ENCODE measurements at places on chromosomes 4 and X.

GRCh38 chr4:73451981-73452747 is 16.1 kb downstream of the AFP start:
- DNase-seq: no peak

- no peak for DNase-seq
These were observed 92.0 kb upstream of the TLR2 start for GRCh38 chr4:153592064-153592463.

DNA sequence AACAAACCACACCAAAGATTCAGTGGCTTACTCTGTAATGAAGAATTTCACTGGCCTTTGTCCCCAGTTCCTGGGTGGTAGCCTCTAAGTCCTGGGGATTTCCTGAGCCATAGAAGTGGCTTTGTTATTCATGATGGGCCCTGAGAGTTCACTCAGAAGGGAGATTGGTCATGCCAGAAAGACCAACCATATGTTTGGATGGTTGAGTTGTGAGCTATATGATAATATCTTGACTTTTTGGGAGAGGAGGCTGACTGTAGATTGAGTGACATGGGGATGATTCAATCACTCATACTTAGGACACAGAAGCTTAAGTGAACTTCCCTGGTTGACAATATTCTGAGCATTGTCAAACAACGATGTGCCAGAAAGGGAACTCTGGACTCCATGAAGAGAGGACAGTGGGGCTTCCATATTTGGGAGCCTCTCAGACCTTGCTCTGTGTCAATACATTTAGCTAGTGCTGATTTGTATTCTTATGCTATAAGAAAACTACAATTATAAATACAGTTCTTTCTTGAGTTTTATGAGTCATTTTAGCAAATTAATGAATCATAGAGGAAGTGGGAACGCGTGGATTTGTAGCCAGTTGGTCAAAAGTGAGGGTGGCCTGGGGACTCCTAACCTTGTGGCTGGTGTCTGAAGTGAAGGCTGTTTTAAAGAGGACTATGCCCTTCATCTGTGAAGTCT is 392.0 kb downstream of the GBA3 start:
- DNase-seq: no peak

GRCh38 chr4:32826169-32826568 is 2106.0 kb downstream of the PCDH7 start:
- DNase-seq: no peak

GRCh38 chr4:101019313-101019712 is 328.0 kb downstream of the PPP3CA start:
- DNase-seq: peak; percentile 12

GRCh38 chrX:5449323-5449722 is 779.3 kb downstream of the NLGN4X start:
- DNase-seq: no peak

DNA sequence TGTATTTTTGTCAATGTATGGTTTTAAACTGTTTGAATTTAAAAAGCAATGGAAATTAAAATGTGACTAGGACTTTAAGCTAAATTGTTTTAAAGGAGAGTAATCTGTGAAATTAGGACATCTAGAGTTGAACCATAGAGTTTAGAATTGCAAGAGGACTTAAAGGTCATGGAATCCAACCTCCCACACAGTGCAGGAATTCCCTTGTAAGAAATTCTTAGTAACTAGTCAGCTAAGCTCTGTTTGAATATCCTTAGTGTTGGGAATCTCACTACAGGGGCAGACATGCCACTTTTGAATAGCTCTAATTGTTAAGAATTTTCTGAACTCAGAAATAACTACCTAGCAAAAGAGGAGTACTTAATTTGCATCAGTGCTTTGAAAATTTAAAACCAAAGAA is 292.9 kb downstream of the IL1RAPL1 start:
- no peak for DNase-seq

DNA sequence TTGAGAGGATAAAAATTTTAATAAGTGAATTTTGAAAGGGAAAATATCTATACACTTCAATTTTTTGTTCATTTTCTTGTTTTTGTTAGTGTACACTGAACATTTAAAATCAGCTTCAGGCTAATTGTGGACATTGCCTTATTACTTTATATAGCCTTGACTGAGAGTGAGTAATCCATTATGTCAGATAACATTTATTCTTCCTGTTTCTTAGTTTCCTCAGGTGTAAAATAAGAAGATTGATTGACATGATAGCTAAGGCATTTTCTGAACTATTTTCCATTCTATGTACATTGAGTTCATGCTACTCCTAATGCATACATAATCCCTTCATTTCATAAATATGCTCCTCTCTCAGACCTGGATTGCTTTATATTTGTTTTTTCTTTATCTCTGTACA is 607.3 kb upstream of the AADAT start:
- DNase-seq: no peak

GRCh38 chrX:100935767-100936166 is 7.0 kb upstream of the XKRX start:
- DNase-seq: no peak

DNA sequence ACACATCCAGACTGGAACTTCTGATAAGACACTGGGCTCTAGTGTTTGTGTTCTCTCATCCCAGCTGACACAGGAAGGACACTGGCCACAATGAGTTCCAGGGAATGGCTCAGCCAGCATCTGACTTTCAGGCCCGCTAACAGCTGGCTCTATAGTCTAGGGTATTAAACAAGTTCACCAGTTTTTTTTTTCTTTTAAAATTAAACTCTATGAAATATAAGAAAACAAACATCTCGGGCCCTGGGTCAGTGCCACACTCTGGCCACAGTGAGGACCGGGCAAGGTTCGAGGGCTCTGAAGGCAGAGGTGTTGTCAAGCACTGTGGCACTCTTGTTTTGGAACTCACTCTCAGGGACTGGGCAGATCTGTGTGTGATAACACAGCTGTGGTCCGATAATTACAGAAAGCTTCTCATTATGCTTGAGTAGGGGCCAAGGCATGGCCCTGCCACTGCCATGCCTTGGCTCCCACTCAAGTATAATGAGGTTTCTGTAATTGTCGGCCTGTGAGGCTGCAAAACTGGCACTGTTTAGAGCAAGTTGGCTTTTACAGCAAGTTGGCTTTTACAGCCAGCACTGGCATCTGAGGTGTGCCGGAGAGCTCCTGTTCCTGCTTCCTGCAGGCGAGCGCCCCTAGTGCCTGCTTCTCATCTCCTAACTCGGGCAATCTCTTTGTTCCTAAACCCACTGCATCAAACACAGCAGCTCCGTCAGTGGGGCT is 62.8 kb downstream of the PPP1R2C start:
- DNase-seq: peak; percentile 52

DNA sequence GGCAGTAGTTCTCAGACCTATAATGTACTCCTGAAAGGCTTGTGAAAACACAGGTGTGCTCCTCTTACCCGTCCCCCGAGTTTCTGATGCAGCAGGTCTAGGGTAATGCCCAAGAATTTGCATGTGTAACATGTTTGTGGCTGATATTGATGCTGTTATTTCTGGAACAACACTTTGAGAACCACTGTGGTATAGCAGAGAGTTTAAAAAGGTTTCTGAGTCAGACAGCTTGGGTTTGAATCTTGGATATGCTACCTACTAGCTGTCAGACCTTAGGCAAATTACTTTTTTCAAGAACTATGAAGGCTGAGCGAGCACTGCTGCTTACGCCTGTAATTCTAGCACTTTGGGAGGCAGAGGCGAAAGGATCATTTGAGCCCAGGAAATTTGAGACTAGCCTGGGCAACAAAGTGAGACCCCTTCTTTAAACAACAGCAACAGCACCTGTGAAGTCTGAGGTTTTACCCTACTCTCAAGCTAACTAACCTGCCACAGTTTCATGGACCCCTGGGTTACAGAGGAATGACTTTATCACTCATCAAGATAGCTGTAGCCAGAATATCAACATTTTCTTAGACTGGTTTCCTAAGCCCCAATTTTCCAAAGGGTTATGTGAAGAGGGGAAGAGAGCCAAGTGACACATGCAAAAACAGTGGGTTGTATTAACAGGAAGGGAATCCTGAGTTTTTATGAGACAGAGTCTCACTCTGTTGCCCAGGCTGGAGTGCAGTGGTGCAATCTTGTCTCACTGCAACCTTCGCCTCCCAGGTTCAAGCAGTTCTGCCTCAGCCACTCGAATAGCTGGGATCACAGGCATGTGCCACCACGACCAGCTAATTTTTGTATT is 5.1 kb downstream of the AFF1 start:
- peak; percentile 21 for DNase-seq

GRCh38 chr4:788636-789297 is 37.2 kb downstream of the CPLX1 start:
- no peak for DNase-seq

DNA sequence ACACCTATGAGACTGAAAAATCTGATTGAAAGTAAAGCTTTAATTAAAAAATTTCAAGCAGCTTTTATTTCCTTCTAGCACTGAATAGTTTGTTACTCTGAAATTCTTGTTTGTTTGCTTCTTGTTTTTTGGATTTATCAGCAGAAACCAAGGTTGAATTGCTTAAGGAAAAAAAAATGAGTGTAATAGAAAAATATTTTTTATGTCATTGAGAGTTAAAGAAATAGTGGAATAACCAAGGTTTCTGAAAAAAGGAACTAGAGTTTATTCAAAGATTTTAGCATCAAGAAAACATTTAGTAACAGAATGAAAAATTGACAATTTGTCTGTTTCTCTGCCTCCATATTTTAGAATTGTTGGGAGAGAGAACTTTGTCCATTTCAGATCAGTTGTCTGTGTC is 1852.2 kb downstream of the PCDH7 start:
- no peak for DNase-seq

DNA sequence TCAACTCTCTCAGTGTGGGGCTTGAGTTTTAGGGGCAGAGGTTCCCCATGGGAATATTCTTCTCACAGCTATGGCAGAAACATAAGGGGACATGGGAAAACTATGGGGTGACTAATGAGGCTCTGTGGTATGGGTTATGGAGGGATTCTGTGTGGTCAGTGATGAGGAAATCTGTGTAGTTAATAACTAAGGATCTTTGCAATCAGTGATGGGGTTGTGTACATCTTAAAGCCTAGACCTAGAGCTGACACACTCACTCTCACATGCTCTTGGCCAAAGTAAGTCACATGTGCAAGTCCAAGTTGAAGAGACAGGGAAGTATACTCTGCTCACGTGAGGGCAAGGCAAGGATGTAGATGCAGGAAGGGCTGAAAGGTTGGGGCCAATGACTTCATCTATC is 86.4 kb upstream of the UXT start:
- DNase-seq: no peak

DNA sequence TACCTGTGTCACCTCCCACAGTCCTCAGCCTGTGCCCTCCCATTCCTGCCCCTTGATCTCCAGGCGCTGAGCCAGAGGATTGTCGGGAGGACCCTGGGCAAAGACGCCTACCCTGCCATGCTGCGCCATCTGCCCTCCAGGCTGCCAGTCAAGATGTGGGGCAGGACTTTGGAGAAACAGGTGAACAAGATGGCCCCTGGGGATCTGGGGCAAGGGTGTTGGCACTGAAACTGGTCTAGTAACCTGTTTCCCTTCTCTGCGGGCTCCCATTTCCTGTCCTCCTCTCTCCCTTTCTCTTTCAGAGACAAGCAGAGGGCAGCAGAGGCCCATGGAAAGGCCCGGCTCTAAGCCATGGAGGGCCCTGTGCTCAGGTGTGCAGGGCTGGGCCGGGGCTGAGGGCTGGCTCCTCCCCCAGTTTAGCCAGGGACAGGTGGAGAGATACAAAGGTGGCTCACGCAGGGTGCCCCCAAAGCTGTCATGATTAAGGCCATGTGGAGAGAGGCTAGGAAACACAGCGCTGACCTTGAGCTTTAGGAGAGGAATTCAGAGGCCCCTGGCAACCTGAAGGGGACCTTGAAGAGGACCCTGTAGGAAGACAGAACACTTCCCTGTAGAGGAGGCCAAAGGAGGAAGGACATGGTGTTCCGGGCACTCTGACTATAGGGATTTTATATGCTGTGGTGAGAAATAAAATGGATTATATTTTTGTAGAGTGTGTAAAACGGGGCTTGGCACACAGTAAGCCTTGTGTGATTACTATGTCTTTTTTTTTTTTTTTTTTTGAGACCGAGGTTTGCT is at the start of gene GLOD5:
Gene GLOD5, plus strand, starts transcription at position 74 of the 798 bp plus-strand sequence. Its CDS starts 44 bp downstream, at position 118.
- DNase-seq: peak; percentile 11

DNA sequence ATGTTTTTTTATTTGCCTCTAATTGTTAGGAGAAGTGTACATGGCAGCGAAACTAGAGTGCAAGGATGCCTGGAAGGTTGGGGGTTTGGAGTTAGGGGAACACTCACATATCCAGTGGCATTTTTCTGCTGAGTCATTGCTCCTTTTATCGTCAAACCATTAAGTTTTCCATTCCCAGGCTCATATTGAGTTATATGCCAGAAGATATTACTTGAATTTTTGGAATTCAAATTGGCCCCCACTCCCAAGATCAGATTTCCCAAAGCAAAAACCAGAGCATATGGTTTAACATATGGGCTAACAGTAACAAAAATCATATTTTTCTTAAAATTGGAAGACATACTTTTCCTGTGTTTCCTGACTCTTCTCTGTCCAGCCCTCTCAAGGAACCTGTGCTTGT is 152.7 kb downstream of the FSTL5 start:
- DNase-seq: no peak

- DNase-seq: no peak
These were observed 659.2 kb upstream of the PITX2 start for GRCh38 chr4:111282035-111282434.

DNA sequence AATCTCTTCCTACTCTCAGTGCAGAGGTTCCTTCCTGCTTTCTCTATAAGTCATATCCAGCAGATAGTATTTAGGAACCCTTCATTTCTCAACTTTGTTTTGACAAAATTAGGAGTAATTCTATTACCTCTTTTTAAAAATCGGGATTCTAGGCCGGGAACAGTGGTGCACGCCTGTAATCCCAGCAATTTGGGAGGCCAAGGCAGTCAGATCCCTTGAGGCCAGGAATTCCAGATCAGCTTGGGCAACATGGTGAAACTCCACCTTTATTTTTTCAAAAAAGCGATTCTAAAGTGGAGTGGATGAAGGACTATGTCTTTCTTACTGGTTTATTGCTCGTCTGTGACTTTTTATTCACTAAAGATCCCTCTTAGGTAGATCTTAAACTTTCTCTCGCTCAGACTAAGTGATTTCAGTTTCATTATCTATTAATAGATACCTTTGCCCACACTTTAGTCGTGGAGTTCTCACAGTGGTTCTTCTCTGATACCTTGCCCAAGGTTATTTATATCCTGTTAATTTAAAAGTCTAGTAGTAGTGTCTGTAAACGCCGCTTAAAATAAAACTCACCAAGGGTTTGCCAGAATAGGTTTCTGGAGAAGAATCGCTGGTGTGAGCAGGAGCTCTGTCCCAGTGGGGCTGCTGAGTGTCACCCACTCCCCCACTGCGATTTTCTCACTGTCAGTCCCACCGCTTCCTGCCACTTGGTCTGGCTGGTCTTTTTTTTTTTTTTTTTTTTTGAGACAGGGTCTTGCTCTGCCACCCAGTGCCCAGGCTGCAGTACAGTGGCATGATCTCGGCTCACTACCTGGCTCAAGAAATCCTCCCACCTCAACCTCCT is 27.0 kb upstream of the TMEM131L start:
- DNase-seq: peak; percentile 48

DNA sequence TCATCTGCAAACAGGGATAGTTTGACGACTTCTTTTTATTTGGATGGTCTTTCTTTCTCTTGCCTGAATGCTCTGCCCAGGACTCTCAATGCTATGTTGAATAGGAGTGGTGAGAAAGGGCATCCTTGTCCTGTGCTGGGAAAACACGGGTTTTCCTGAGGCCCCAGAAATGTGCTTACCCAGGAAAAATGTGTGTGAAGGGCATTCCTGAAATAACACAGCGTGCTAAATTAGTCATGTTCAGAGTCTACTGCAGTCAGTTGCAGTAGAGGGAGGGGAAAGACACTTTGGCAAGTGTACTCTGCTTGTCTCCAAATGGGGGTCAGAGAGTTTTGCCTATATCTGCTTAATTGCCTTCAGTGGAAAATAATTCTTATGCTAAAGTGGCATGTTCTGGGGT is 153.9 kb downstream of the CCNG2 start:
- no peak for DNase-seq

All from stimulated activated CD4-positive, alpha-beta T cell treated with anti-CD3 and anti-CD28 coated beads, Interleukin-15, amount 100 ng/mL, for 24 hours (primary cell).